ENCODE measurements at places on chromosomes 12 and 14. TPM values are rescaled to one million over a fixed set of nuclear protein-coding genes. Genes with fewer than 3 reads are reported as not detected.

DNA sequence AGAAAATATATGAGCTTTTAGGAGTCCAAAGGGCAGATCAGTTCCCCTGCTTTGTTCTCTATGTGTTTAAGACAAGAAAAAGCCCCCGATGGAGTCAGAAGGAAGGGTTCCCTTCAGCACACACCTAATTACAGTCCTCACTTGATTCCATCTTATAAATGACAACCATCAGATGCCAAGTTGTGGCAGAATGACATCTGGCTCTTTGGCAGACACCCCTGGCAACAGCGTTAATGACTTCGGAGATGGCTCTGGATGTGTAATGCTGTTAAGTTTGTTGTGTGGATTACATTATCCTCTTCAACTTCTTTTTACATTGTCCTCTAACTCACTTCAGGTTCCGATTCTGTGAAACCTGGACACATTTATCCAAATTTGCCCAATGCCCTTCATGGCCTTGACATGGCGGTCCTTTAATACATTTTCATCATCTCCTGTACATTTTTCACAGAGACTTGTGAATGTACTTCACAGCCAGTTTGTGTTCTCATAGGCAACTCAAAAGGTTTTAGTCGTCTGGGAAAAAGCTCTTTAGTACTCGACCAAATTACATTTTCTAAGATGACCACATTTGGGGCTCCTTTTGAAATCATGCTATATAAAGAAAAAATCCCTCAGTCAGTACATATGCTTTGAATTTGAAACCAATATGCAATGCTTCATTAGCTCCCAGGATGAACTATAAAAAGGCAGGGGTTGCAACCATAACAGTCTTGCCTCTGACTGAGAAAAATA lies 667.8 kb downstream of the NOVA1 start:
- no peak overlapping the region for H3K27ac ChIP-seq
- no peak for DNase-seq
- H3K4me3 ChIP-seq = no peak overlapping the region
- no peaks in the 10 kb centered on the region for H3K27me3 ChIP-seq
- H3K36me3 ChIP-seq = no peaks in the 10 kb centered on the region
- no peaks in the 10 kb centered on the region for H3K4me1 ChIP-seq

DNA sequence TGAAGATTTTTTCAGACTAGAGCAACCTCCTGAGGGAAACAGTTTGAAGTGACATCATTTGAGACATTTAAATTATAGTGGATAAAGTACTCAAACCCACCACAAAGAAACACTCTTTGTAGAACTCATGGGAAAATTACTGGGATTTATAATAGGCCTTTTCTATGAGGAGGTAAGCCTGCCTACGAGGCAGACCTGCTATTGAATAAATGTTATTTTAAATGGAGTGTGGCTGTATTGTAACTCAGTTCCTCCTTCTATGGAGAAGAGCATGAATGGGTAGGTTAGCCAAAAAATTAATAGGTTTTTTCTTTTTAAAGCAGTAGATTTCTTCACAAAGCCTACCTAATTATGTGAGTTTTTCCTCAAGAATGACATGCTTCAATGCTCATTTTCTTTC lies 63.7 kb upstream of the PLEKHA5 start:
- DNase-seq = no peak
- H3K36me3 ChIP-seq = no peaks in the 10 kb centered on the region
- H3K4me3 ChIP-seq = no peak overlapping the region
- H3K27ac ChIP-seq = no peak overlapping the region
- no peaks in the 10 kb centered on the region for H3K4me1 ChIP-seq

- peak; percentile 75 for DNase-seq
- no peak overlapping the region for H3K27ac ChIP-seq
- no peak overlapping the region for H3K4me3 ChIP-seq
- peaks cover 5% of the 10 kb centered on the region for H3K4me1 ChIP-seq
- H3K27me3 ChIP-seq = no peaks in the 10 kb centered on the region
Measured at GRCh38 chr14:90820958-90821357, 4.7 kb upstream of the TTC7B start.

DNA sequence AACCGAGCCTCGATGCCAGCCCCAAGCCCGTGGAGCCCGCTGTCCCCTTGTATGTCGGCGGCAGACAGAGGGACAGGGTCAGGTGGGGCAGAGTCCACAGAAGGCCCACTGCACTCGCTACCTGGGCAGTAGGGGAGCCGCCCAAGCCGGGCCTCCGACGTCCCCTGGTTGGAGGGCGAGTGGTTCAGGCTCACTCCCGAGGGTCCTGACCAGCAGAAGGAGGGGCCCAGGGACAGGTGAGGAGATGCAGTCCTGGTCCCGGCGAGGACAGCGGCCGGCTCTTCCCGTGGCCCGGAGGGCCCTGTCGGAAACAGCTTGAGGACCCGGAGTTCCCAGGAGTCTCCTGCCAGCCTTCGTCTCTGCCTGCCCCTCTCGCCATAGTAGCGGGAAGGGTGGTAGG lies 216.7 kb upstream of the SFSWAP start:
- H3K36me3 ChIP-seq = no peaks in the 10 kb centered on the region
- no peak overlapping the region for H3K27ac ChIP-seq
- no peaks in the 10 kb centered on the region for H3K27me3 ChIP-seq

DNA sequence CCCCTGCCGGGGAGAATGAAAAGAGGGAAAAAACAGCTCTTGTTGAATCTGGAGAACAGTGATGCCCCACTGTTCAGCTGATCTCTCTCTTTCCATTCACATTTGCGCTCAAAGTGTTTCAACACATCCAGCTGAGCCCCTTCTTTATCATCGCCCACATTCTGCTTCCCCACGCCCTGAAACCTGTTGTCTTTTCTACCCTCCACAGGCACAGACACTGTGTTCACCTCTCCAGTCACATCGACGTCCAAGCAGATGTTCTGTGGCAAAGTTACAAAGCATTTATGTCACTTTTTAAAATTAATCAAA lies 338.7 kb downstream of the EGLN3 start:
- H3K27ac ChIP-seq = no peak overlapping the region
- H3K27me3 ChIP-seq = no peaks in the 10 kb centered on the region
- H3K4me1 ChIP-seq = peaks cover 13% of the 10 kb centered on the region
- no peak for DNase-seq
- H3K4me3 ChIP-seq = no peak overlapping the region
- H3K36me3 ChIP-seq = no peaks in the 10 kb centered on the region

GRCh38 chr12:113573148-113573547 lies 101.5 kb upstream of the LHX5 start:
- H3K4me1 ChIP-seq = no peaks in the 10 kb centered on the region
- H3K36me3 ChIP-seq = no peaks in the 10 kb centered on the region
- DNase-seq = no peak
- H3K27me3 ChIP-seq = no peaks in the 10 kb centered on the region
- H3K4me3 ChIP-seq = no peak overlapping the region
- H3K27ac ChIP-seq = no peak overlapping the region

- no peaks in the 10 kb centered on the region for H3K36me3 ChIP-seq
- no peaks in the 10 kb centered on the region for H3K4me1 ChIP-seq
- no peak overlapping the region for H3K27ac ChIP-seq
- H3K27me3 ChIP-seq = peaks cover 17% of the 10 kb centered on the region
- DNase-seq = no peak
- H3K4me3 ChIP-seq = no peak overlapping the region
Measured at GRCh38 chr14:104602933-104603325, 1.6 kb downstream of the TMEM179 start.

DNA sequence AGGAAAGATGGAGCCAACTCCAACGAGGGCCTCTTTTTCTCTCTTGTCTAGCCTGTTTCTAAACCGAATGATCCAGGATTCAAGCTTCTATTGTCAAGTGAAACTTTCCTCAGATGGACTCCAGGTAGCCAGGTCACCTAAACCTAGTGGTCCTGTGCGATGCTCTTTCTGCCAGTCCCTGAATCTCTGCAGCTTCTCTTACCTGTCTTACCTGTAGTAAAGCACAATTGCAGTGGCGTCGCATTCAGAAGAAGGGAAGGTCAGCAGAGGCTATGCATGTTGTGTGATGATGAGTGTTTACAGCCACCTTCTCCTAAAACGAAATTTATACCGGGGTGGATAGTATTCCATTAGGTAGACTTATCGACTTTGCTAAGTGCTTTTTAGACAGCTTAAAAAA lies 47.4 kb upstream of the TRAF3 start:
- no peaks in the 10 kb centered on the region for H3K4me1 ChIP-seq
- no peak overlapping the region for H3K27ac ChIP-seq
- H3K36me3 ChIP-seq = peaks cover 17% of the 10 kb centered on the region
- H3K4me3 ChIP-seq = no peak overlapping the region
- H3K27me3 ChIP-seq = no peaks in the 10 kb centered on the region

DNA sequence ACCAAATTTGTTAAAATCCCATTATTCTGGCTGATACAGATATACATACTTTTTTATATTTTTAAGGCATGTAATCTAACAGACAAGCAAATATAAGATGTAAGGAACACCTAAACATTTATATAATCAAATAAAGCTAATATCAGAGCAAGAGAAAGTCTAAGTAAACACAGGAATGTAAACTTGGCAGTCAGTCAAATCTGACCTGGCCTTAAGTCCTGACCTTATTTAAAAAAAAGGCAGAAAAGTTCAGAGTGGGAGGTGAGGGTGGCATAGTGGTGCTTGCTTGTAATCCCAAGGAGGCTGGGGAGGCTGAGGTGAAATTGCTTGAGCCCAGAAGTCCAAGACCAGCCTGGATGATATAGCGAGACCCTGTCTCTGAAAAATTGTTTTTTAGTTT lies 152.6 kb downstream of the DERA start:
- no peak overlapping the region for H3K27ac ChIP-seq
- H3K27me3 ChIP-seq = no peaks in the 10 kb centered on the region
- no peaks in the 10 kb centered on the region for H3K36me3 ChIP-seq

DNA sequence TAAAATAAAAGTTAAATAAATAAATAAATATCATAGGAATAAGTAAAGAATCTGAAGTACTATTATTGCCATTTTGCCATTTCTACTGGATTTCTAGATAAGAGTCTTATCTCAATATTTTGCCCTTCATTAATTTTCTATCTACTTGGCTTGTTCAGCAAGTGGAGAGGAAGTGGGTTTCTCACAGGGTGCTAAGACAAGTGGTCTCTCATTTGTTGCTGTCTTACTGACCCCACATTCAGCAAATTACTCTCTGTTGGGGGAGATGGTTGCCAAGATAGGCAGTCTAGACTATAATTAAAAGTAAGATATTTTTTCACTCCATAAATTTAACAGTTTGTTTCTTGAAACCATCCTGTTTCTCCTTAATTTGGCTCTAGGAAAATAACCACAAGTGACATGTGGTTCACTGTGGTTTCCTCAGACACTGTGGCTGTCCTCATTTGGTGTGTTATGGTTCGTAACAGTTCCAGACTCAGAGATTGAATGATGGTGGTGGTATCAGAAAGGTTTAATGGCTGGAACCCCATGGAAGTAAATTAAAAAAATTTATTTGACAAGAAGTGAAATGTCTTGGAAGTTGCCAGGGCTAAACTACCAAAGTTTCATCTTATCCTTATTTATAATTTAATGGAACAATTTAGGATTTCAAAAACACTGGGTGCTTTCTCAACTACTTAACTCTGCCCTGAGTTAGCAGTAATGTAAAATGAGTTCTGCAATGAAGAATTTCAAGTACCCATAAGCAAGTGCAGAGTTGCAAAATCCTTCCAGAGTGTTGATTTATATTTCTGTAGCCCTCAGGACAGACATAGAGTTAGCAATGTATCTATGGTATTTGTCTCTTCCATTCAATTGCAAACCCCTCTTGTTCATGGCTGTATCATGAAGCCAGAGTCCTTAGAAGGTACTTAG lies 214.8 kb downstream of the MSRB3 start:
- no peak overlapping the region for H3K27ac ChIP-seq
- H3K4me3 ChIP-seq = no peak overlapping the region
- no peaks in the 10 kb centered on the region for H3K36me3 ChIP-seq
- no peaks in the 10 kb centered on the region for H3K27me3 ChIP-seq

The GALNT9 gene
- total RNA-seq = 2.7 TPM
